ENCODE measurements at places on chromosomes 16 and 17.

DNA sequence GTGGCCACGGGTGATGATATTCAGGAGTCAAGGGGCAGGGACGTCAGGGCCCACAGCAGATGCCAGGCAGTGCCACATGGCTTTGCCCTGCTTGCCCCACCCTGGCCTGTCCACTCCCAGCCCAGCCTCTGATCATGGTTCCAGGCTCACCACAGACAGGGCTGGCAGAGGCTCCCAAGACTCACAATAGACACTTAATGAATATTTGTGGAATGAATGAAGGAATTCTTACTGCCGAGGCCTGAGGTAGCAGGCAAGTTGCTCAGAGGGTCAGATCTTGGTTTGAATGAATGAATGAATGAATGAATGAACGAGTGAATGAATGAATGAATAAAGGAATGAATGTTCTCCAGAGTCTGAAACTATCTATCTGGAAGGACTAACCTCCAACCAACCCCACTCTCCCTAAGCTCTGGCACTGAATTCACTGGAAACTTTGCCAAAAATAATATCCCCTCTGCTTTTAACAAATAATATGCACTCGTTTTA lies 60.9 kb downstream of the RAI1 start:
- no peak for DNase-seq

DNA sequence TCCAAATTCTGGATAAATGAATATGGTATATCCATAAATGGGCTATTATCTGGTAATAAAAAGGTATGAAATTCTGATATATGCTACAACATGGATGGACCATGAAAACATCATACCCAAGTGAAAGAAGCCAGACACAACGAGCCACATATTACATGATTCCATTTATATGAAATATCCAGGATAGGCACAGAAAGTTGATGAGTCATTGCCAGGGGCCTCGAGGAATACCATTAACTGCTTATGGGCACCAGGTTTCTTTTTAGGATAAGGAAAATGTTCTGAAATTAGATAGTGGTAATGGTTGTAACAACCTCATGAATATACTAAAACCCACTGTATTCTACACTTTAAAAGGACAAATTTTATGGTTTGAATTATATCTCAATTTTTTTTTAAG lies 123.2 kb downstream of the PITPNC1 start:
- no peak for DNase-seq

- DNase-seq: peak; percentile 76
Observed at GRCh38 chr16:88703486-88704309, 2.5 kb downstream of the RNF166 start.

- DNase-seq: no peak
Observed at GRCh38 chr16:24984101-24984500, 31.1 kb downstream of the ARHGAP17 start.

DNA sequence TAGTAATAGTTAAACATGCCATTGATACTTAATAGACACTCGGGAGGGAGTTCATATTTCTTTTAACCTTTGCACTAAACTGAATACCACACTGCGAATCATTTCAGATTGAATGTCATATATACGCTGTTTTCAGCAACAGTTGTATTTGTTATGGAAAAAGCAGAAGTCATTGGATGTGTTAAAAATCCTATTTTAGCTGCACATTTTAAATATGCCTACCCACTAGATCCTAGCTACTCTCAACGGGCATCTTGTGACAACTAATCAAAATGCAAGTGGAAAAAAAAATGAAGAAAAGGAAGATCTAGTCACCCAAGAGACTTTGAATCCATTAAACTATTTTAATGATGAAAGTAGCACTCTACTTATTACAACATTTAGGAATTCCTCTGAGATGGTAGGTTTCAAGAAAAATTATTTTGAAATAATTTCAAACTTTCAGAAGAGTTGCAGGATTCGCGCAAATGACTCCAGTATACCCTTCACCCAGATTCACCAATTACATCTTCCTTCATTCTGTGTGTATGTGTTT lies 51.4 kb upstream of the MNT start:
- no peak for DNase-seq

DNA sequence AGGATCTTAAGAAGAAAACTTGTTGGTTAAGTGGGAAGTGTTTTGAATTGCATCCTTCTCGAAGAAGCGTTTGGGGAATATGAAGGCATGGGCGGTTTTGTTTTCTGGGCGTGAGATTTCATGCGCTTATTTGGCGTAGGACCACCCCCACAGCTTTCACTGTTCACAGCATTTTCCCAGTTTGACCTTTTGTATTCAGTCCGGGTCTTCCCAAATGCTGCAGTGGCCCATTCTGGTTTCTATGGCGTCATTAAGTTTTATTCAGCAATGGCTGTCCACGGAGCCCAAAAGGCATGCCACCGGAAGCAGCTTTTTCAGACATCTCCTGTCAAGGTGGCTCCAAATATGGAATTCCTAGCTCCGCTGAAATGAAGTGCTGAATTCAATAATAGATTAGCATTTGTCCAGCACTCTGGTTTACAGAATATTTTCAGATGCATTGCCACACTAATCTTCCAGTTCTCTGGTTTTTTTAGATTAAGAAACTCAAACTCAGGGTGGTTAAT lies 90.6 kb upstream of the FBXO47 start:
- DNase-seq: no peak

DNA sequence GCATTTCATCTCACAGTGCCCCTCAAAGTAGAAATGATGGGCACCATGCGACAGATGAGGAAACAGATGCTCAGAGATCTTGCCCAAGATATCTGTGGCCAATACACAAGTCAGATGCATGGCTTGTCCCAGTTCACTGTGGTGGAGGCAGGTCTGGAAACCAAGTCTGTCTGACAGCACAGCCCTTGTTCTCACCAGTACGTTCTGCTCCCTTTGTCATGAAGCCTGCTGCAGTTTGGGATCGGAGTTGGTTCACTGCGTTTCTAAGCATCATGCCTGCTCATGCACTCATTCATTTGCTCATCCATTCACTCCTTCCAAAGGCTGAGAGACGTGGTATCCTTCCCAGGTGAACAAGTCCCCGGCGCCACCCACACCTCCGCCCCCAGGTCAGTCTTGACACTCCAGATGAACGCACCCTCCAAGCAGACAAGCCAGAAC lies 27.2 kb upstream of the MEAK7 start:
- no peak for DNase-seq

DNA sequence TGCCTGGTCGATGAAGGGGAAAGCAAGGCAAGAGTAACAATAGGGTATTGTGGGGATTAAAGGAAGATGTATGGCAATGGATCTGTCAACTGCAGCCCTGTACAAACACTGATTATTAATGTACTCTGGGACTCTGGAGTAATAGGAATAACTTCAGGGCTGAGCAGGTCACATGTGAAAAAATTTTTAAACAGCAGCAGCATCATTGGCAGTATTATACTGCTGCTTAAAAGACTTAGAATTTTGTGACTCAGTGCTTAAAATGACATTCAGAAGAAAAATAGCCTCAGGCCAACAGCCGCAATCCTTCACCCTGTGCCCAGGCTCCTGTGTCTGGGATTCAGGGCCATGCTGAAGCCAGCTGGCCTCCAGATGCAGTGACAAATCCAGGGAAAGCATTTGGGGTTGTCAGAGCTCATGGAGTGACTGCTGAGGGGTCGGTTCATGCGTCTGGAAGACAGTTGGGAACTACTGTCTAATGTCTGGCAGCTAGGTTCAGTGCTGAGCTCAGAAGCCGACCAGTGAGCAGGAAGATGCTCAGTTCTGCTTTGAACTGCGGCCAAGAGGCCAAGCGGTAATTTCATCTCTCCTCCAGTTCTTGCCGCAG lies 22.2 kb downstream of the TEX2 start:
- no peak for DNase-seq

DNA sequence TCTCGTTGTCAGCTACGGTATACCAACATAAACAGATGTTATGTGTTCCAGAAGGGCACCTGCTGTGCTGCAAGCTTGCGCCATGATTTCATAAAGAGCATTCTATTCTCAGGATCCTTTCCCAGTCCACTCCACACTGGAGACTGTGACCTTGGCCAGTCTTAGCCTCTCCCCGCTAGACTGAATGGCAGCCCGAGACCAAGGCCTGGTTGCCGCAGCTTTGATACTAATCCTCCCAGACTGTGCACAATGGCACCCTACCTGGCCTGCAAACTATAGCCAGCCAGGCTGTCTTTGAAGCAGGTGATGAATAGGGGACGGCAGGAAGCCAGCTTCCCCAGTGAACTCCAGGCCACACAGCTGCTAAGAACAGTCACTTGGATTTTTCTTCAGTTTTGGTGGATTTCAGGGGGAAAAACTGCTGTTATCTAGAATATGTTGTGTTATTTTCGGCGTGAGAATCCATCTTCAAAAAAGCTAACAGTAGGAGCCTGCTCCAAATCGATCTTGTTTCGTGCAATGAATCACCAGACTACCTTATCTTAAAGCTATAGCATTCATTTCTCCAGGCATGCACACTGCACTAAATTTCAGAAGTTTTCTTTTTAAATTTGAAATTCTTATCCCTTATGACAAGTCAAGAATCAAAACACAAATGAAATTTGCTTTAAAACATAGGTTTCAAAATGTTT lies 289.0 kb downstream of the CEP112 start:
- DNase-seq: no peak

- DNase-seq: no peak
Observed at GRCh38 chr17:68853036-68853435, 102.2 kb downstream of the ABCA8 start.

Measured in CD4-positive, alpha-beta T cell treated with Interleukin-12 subunit alpha and Interleukin-12 subunit beta, for 1 hour (primary cell).